Right cardiac atrium (tissue), 5 donors: ENCODE measurements at places on chromosomes 5 and 9. TPM values are rescaled to one million over a fixed set of nuclear protein-coding genes. Genes with fewer than 3 reads are reported as not detected.

The DDX31 gene
- total RNA-seq = 3.7 TPM

The PRR16 gene
- 6.9 TPM for total RNA-seq

The IRX1 gene
- not detected for total RNA-seq

The CA9 gene
- not detected for total RNA-seq

The OR1Q1 gene
- total RNA-seq = not detected

The PCDHA4 gene
- total RNA-seq = 0.14 TPM

The C6 gene
- 128 TPM for total RNA-seq

The LMBRD2 gene
- total RNA-seq = 12.8 TPM

The DYNC2I2 gene
- total RNA-seq = 13.5 TPM

The SPATA31A3 gene
- total RNA-seq = not detected

The PROB1 gene
- total RNA-seq = 24.8 TPM

The PRLR gene
- total RNA-seq = 0.95 TPM

The CCNJL gene
- total RNA-seq = 6.6 TPM

The HABP4 gene
- total RNA-seq = 21.7 TPM

The SOX30 gene
- 0.25 TPM for total RNA-seq

The ANKDD1B gene
- total RNA-seq = 0.36 TPM

The SPINK5 gene
- 0.82 TPM for total RNA-seq

The VDAC1 gene
- 325 TPM for total RNA-seq

The LCN1 gene
- total RNA-seq = 0.42 TPM

The TMC1 gene
- 0.45 TPM for total RNA-seq

The KDM3B gene
- total RNA-seq = 48.3 TPM

The MAMDC4 gene
- 10.8 TPM for total RNA-seq

The CDHR2 gene
- not detected for total RNA-seq

The RASEF gene
- not detected for total RNA-seq

The DPYSL3 gene
- total RNA-seq = 40.9 TPM

The PCDHA12 gene
- total RNA-seq = not detected

The IFNA13 gene
- total RNA-seq = not detected

The ASPN gene
- 13.0 TPM for total RNA-seq

The PDLIM4 gene
- total RNA-seq = 50.3 TPM

The TLX3 gene
- not detected for total RNA-seq

The CCDC171 gene
- total RNA-seq = 1.9 TPM

The FLT4 gene
- total RNA-seq = 3.3 TPM

The SLC34A1 gene
- not detected for total RNA-seq

The GRM6 gene
- total RNA-seq = not detected

The KIF27 gene
- total RNA-seq = 4.5 TPM

The HACD4 gene
- total RNA-seq = 1.7 TPM

The ORM1 gene
- not detected for total RNA-seq

The TRIM36 gene
- total RNA-seq = 1.2 TPM

The NKD2 gene
- 8.6 TPM for total RNA-seq

The OSMR gene
- total RNA-seq = 47.6 TPM

The TSLP gene
- 2.3 TPM for total RNA-seq

The SLC1A1 gene
- 2.1 TPM for total RNA-seq

The LHFPL2 gene
- 10.9 TPM for total RNA-seq

The TMEFF1 gene
- not detected for total RNA-seq

The BHMT2 gene
- total RNA-seq = 20.4 TPM

The INSL6 gene
- total RNA-seq = not detected

The IL31RA gene
- not detected for total RNA-seq
